Effector CD8-positive, alpha-beta T cell (primary cell): ENCODE measurements at places on chromosomes 1 and 21.
A peak's percentile ranks its signal among the peaks of the same experiment; 100 is the strongest.

- DNase-seq, result no peak
These were observed 336.9 kb upstream of the NFIA start for GRCh38 chr1:60745484-60745883.

GRCh38 chr1:32112806-32113375 lies 5.0 kb downstream of the KPNA6 start:
- DNase-seq, result no peak

DNA sequence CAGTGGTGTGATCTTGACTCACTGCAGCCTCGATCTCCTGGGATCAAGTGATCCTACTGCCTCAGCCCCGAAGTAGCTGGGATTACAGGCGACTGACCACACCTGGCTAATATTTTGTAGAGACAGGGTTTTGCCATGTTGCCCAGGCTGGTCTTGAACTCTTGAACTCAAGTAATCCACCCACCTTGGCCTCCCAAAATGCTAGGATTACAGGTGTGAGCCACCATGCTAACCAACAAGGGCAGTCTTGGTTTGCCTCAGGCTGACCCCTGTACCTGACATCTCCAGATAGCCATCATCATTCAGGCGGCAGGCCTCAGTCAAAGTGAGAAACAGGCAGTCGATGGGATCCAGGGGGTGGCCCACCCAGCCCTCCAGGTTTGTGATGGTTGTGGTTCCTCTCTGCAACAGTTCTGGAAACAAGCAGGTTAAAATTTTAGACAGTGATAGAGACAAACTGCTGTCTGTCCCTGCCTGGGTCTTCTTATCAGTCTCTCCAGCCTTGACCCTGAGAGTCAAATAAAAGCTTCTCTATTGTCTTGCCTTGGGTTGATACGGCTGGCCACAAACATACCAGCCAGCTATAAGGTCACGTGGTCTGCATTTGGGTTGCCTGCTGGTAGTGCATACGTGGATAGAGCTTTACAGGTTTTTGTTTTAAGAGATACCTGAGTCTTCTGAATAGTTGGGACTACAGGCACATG lies 26.8 kb downstream of the UROD start:
- no peak for DNase-seq

DNA sequence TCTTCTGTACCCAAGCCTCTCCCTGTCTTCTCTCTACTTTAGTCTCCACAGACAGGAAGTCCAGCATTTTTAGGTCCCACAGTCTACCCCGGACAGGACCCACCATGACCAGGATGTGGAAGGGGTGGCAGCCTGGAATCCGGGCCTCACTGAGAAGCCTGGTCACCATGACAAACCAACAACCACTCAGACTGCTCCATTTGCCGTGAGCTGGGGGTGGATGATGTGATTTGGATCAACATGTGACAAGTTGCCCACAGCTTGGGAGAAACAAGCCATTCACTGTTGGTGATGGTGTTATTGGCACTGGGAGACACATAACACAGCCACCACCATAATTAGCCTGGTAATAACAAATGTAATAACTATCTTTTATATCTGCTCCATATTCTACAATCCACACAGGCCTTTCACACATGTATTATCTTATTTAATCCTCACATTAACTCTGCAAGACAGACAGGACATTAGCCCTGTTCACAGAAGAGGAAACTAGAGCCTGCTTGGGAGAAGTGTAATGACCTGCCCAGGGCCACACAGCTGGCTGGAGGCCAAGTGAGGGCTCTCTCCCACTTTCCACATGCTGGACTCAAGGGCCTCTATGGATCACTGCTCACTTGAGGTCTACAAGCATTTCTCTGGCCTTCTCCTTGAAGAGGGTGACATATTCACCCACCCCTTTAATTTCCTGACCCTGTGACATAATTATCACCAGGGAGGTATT lies 22.9 kb downstream of the MEF2D start:
- no peak for DNase-seq

DNA sequence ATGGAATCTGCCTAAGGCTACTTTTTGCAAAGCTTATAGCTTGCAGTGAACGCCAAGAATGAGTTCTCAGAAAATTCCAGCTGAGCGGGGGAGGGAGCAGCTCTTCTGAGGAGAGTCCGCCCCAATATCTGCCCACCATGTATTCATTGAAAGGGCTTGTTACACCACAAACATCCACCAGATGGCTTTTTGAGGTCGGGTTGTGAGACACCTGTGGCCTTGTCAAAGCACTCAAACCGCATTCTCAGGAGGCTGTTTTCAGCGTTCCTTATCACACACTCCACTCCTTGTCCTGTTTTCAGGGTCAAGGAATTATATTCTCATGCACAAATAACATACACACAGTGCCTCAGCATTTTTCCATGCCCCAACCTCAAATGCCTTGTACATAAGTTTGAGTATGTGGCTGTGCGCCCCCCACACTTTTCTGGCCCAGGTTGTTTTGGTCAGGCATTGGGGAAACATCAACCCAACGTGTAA lies 3.9 kb upstream of the C4BPB start:
- peak; percentile 30 for DNase-seq

DNA sequence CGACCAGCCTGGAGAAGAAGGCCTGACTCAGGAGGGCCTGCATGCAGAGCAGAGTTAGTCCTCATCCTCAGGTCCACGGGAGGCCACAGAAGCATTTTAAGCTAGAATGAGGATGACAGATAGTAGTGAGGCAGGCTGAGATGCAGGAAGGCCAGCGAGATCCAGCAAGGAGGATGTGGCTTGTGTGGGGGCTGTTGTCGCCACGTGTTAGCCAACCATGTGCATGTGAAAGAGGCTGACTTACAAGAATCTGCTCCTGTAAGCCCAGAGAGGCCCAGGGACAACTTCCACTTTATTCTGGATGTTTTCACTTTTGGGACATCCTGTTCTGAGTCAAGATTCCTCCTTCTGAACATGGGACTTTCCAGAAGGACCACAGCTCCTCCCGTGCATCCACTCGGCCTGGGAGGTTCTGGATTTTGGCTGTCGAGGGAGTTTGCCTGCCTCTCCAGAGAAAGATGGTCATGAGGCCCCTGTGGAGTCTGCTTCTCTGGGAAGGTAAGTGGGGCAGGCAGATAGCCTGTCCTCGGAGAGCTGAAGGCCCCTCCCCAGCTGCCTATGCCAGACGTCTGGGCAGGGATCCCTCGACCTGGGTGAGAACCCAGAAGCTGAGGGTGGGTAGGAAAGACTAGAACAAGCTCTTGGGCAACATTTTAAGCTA lies at the start of gene SLAMF8:
SLAMF8 (plus strand) TSS at position 433 of the 661 bp plus-strand sequence; CDS start at position 459, 26 bp downstream.
- no peak for DNase-seq

GRCh38 chr1:33342041-33342723 lies 21.3 kb upstream of the A3GALT2 start:
- no peak for DNase-seq

DNA sequence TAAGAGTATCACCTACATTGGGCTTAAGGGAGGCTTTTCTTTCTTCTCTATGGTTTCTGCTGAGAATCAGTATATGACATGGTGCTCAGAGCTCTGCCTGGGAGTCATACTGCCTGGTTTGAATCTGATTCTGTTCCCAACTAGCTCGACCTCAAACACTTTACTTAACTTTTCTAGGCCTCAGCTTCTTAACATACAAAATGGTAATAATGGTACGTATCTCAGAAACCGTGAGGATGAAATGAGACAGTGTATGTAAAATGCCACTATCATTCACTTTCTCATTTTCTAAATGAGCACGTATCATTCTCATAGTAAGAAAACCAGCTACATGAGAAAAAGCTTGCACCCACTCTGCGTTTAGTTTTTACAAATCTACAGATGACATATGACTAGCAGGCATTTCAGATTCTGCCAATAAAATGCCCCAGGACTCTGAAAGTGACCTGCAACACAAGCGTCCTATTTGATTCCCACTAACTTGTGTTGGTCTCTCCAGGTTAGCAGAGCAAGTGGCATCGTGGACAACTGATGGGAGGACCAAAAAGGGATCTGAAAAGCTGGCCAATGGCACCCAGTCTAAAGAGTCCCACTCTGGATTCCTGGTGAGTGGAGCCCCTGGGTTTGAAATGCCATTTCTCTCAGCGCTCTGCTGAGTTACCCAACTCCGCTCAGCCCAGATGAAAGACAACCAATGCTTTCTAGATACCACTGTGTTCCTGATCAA lies 6.1 kb downstream of the CTNNBIP1 start:
- no peak for DNase-seq

DNA sequence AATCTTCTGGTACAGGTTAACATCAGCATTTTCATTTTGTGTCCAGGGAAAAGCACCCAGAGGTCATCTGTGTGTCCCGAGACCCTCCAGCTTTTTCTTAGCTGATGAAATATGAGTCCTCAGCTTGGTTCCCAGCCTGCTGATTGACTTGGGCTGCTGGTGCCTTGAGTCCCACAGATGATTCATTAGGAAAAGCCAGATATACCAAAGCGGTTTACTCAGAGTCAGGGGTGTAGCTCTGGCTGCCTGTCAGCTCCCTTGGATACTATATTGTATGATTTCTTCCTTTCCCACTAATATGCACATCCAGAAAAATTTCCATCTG lies 43.7 kb upstream of the MAB21L3 start:
- no peak for DNase-seq

DNA sequence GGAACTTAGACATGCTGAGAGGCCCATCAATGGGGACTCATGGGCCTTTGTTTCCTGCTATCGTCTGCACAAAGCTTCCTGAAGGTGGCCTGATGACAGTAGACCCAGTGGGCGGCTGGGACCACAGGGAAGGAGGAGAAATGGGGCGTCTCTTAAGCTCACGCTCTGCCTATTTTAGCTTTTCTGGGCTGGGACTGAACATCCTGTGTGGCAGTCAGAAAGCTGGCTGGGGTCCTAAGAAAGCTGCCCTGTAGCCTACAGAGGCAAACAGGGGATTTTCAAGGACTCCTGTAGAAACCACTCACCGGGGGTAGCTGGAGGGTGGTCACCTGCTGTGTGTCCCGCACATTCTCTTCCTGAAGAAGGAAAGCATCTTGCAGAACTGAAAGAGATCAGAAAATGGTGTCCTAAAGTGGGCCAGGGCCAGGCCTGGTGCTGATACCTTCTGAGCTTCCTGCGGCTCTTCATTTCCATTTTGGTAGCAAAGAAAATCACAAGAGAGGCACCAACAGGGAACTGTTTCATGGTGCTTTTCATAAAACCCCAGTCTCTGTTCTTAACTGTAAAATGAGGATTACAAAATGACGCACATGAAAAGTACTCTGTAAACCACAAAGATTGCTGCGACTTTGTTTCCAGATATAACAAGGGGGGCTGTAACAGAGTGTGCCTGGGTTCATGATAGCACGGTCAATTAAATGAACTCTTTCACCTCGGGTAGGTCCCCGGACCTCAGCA lies 8.6 kb downstream of the ZNF496 start:
- DNase-seq, result peak; percentile 22

GRCh38 chr1:78408192-78408591 lies 82.6 kb upstream of the PTGFR start:
- DNase-seq, result no peak

GRCh38 chr1:112954945-112955772 lies 837 bp downstream of the SLC16A1 start:
- DNase-seq, result peak; percentile 15

- no peak for DNase-seq
These were observed 1.1 kb upstream of the COQ8A start for GRCh38 chr1:226938903-226939437.

- no peak for DNase-seq
These were observed 12.1 kb upstream of the MNDA start for GRCh38 chr1:158818975-158819431.
